ENCODE measurements at places on chromosomes 1 and 21.

GRCh38 chr1:178607718-178608408 lies 95.0 kb downstream of the TEX35 start:
- ATAC-seq, result no peak

DNA sequence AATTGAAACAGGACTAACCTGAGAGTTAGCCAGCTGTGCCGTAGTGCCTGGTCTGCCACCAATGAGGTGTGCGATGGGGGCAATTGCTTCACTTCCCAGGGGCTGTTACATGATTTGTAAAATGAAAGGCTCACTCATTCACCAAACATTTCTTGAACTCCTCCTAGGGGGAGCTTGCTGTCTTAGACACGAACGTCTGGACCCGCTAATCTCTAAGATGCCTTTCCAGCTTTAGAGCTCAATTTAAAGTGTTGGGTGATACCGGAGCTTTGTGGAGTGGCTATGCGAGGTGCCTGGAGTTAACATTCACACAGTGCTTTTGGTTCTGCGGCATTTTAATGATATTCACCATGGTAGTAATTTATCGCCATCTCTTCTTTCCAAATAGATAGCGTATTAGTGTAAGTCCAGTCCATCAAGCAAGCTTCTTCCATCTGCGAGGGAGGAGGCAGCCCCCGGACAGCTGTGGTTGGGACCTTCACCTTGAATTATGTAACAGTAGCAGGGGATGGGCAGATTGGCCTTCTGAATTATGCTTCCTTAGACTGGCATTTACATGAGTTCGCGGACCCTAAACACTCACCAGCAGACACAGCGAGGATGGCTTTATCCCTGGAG lies 179.9 kb downstream of the ADSS2 start:
- ATAC-seq, result no peak

GRCh38 chr1:91057784-91058183 lies 35.9 kb upstream of the ZNF644 start:
- ATAC-seq, result no peak

- ATAC-seq, result no peak
Measured at GRCh38 chr1:70084314-70084915, 121.0 kb downstream of the LRRC40 start.

DNA sequence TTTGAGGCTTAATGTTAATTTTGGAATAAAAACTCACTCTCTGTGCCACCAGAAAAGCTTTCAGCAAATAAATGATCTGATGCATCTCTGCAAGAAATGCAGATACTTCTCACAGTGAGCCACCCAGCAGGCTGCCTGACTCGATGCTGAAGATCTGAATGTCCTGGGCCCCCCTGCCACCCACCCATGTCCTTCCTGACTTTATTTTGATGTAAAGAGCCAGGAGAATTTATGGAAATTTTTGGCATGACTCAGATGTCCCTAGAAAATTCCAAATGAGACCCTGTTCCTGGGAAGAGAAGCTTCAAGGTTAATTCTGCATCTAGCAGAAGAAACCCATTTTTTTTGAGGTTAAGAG lies 62.8 kb upstream of the COA6 start:
- ATAC-seq, result no peak

- ATAC-seq, result peak; percentile 83
Measured at GRCh38 chr1:11156963-11157362, 32.2 kb upstream of the ANGPTL7 start.
